Stomach (tissue), 19 donors: ENCODE measurements at places on chromosomes 3 and 15.

DNA sequence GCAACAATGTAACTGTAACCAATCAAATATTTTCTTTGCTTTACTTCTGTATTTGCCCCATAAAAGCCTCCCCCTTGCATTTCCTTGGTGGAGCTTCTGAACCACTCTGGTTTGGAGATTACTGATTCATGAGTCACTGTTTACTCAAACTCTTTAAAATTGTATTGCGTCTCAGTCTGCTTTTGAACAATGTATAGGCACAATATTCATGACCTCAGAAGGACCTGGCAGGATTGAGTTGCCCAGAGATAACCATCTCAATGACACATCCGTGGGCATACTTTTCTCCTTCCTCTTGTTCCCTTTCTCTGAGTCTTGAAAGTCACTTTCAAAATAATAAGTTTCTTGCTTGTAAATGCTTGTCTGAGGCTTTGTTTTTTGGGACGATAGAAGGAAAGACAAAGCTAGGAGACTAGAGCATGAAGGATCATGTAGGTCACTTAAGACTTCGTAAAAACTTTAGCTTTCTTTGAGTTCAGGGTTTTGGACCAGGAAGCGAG is 57.1 kb upstream of the POU1F1 start:
- no peaks in the 10 kb centered on the region for H3K36me3 ChIP-seq
- DNase-seq: peak; percentile 58
- H3K4me3 ChIP-seq: no peak overlapping the region
- H3K27ac ChIP-seq: peak overlapping the region; percentile 47
- peaks cover 14% of the 10 kb centered on the region for H3K4me1 ChIP-seq
- H3K27me3 ChIP-seq: no peaks in the 10 kb centered on the region

- H3K4me3 ChIP-seq: peak within 1 kb of the TSS; percentile 72
- H3K27ac ChIP-seq: peak within 1 kb of the TSS; percentile 33
- H3K36me3 ChIP-seq: no peaks in the 10 kb centered on the region
- H3K4me1 ChIP-seq: peaks cover 50% of the 10 kb centered on the region
- peak; percentile 65 for DNase-seq
Observed at GRCh38 chr15:45187894-45188830, at the start of gene SHF. SHF (minus strand) TSS chr15:45187966; CDS start chr15:45187951, 15 bp downstream.

DNA sequence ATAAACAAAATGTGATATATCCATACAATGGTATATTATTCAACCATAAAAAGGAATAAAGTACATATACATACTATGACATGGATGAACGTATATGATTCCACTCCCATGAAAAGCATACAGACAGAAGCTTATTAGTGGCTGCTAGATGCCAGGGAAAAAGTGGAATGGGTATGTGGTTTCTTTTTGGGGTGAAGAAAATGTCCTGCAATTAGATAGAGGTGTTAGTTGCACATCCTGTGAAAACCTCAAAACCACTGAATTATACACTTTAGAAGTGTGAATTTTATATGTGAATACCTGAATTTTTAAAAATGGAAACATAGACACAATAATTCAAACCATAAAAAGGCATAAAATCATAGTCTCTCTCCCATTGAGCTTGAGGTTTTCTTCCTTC is 11.2 kb downstream of the DENND6A start:
- H3K27ac ChIP-seq: no peak overlapping the region
- H3K36me3 ChIP-seq: peaks cover 30% of the 10 kb centered on the region
- peaks cover 3% of the 10 kb centered on the region for H3K4me1 ChIP-seq
- H3K4me3 ChIP-seq: no peak overlapping the region
- H3K27me3 ChIP-seq: no peaks in the 10 kb centered on the region

DNA sequence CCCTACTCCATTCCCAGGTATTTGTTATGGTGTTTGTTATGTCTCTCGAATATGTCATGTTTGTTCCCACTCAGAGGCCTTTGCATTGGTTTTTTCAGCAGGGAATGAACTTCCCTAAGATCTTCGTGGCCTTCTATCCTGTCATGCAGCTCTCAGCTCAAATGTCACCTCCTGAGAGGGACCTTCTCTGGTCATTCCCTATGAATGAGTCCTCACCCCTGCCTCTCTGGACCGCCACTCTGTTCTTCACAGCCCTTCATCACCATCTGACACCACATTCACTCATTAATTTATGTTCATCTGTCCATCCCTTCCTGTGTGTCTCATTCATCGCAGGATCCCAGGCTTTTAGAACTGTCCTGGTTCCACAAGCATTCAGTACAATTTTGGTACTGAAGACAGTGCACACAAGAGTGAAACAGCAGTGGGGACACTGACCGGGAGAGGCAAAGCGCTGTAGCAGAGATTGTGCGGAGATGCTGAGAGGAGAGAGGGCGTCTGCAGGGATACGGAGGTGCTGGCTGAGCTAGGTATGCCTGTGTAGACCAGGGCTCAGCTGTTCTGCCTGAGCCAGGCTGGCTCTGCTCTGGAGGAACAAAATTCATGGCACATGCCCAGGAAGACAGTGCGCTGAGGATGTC is 132.3 kb downstream of the CHCHD6 start:
- H3K27me3 ChIP-seq: no peaks in the 10 kb centered on the region
- H3K36me3 ChIP-seq: no peaks in the 10 kb centered on the region
- no peak overlapping the region for H3K4me3 ChIP-seq
- H3K4me1 ChIP-seq: no peaks in the 10 kb centered on the region

DNA sequence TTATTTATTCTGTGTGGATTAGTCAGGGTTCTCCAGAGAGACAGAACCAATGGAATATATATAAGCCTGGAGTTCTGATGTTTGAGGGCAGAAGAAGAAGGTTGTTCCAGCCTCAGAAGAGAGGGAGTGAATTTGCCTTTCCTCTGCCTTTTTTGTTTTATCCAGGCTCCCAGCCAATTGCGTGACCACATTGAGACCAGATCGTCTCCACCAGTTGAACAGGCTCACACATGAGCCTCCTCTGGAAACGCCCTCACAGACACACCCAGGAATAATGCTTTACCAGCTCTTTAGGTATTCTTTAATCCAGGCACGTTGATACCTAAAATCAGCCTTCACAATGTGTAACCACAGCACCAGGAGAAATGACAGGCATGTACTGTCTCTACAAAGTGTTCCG is 923.1 kb downstream of the TBL1XR1 start:
- no peak overlapping the region for H3K27ac ChIP-seq
- DNase-seq: peak; percentile 18
- no peaks in the 10 kb centered on the region for H3K36me3 ChIP-seq

DNA sequence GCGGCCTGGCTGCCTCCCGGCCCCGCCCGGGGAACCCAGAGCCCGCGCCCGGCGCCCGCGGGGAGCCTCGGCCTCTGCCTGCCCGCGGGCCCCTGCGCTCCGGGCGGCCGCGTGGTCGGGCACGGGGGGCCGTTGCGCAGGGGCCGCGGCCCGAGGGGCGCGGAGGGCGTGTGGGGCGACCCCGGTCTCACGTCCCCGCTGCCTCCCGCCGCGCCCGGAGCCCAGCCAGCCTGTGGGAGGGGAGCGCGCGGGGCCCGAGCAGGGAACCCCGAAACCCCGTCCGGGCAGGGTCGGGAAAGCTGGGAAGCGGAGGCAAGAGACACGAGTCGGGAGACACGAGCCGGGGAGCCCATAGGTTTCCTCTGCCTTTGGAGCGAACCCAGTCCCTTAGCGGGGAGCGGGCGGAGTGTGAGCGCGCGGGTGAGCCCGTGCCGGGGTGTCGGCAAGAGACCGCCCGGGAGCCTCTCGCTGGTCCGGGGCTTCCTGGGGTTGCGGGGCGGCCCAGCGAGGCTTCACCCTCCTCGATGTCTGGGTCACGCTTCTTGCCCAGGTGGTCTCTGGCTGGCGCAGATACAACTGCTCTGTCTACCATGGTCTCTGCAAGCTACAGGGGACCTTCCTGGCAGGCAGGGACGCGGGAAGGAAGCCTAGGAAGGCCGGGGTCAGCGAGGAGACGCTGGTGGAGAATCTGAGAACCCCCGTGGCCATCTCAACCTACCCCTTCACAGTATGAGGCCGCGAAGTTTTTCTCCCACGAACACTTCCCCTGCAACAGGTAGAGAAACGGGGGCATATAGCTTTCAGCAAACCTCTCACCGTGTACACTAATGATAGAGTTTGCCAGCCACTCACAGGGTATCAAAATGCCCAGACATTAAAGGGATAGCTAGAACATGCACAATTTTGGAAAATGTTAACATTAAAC is 586 bp downstream of the LRRK1 start:
- peak overlapping the region; percentile 86 for H3K27ac ChIP-seq
- peaks cover 16% of the 10 kb centered on the region for H3K27me3 ChIP-seq
- H3K4me1 ChIP-seq: peaks cover 28% of the 10 kb centered on the region
- H3K4me3 ChIP-seq: peak overlapping the region; percentile 86
- DNase-seq: no peak

GRCh38 chr15:51678096-51678495 is 3.2 kb upstream of the SCG3 start:
- peaks cover 6% of the 10 kb centered on the region for H3K4me1 ChIP-seq
- no peak for DNase-seq
- H3K27me3 ChIP-seq: peaks cover 17% of the 10 kb centered on the region
- H3K36me3 ChIP-seq: no peaks in the 10 kb centered on the region
- H3K27ac ChIP-seq: no peak overlapping the region
- H3K4me3 ChIP-seq: no peak overlapping the region

GRCh38 chr15:56781666-56782065 is 48.4 kb upstream of the ZNF280D start:
- no peak for DNase-seq
- no peak overlapping the region for H3K4me3 ChIP-seq
- H3K36me3 ChIP-seq: no peaks in the 10 kb centered on the region
- no peak overlapping the region for H3K27ac ChIP-seq
